ENCODE measurements at places on chromosomes 2 and 18.
A peak's percentile ranks its signal among the peaks of the same experiment; 100 is the strongest.

DNA sequence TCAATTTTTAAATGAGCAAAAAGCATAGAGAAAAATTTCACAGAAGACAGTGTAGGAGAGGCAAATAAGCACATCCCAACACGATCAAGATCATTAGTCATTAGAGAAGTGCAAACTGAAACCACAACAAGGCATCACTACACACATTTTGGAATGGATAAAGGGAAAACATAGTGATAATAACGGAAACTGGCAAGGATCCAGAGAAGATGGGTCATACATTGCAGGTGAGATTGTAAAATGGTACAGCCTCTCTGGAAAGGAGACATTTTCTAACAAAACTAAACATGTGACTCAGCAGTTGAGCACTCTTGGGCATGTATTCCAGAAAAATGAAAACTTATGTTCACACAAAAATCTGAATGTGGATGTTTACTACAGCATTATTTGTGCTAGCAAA, 98.3 kb upstream of the TMEM17 start:
- DNase-seq: no peak

- no peak for DNase-seq
Observed at GRCh38 chr2:33559328-33559727, 39.8 kb downstream of the FAM98A start.

GRCh38 chr2:24435391-24436316, 55.4 kb upstream of the NCOA1 start:
- DNase-seq: no peak

- peak; percentile 28 for DNase-seq
Observed at GRCh38 chr2:9473308-9473984, 905 bp upstream of the IAH1 start.

- no peak for DNase-seq
Observed at GRCh38 chr2:128868686-128869551, 550.3 kb upstream of the HS6ST1 start.

GRCh38 chr2:157874997-157875640, 1.0 kb downstream of the ACVR1 start:
- peak; percentile 14 for DNase-seq

- no peak for DNase-seq
Observed at GRCh38 chr18:36187826-36188721, 777 bp downstream of the MOCOS start.

- DNase-seq: no peak
Observed at GRCh38 chr2:237894396-237894979, 35.1 kb downstream of the RAMP1 start.

DNA sequence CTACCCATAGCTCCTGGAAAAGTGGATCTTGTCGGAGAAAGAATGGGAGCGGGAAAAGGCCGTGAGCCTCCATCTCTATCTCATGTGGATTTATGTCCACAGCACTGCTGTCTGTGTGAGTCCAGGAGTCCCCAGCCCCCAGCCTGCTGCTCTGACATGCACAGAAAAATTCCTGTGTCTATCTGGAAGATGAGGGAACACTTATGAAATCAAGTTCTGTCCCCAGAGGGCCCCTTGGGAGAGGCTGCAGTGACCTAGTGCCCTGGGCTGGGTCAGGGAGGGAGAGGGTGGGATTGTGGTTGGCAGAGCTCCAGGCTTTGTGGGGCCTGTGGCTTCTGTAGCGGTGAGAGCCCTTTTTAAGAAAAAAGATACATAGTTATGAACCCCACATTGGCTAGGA, 37.6 kb downstream of the HJURP start:
- no peak for DNase-seq

DNA sequence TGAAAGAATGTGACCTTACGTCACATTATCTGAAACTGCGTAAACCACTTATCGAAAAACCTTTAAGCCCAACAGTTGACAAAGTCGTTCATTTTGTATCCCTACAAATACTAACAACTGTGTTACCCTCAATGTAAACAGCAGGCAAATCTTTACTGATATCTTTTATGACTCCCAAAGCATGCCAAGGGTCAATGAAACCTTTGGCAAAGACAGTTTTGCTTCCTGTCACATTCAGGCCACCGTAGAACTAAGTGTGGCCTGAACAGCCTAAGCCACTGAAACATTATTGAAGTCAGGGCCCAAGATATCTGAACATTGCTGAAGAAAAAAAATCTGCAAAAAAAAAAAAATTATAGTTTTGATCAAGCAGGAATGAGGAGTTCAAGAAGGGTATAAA, 77.3 kb downstream of the FAM124B start:
- no peak for DNase-seq

GRCh38 chr2:234051374-234052070, 1.0 kb downstream of the SPP2 start:
- no peak for DNase-seq

- DNase-seq: no peak
Observed at GRCh38 chr2:236130349-236130998, 37.7 kb downstream of the GBX2 start.

- DNase-seq: no peak
Observed at GRCh38 chr18:32548688-32549087, 78.0 kb upstream of the GAREM1 start.

GRCh38 chr2:235113854-235114253, 162.0 kb downstream of the SH3BP4 start:
- no peak for DNase-seq

GRCh38 chr2:169525434-169525833, 15.9 kb downstream of the KLHL41 start:
- DNase-seq: no peak

DNA sequence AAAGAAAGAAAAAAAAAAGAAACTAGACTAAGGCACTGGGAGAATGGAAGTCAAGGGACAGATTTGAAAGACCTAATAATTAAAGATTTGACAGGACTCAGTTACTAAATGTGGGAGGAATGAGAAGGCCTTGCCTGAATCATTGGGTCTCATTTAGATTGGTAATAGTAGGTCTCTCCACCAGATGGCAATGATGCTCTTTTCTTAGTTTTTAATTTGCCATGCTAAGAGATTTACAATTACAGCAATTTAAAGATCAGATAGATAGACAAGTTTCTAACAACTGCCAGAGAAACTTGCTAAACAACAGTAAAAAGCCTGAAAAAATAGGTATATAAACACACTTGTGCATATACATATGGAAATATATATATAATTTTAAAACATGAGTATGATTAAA, 153.0 kb downstream of the TMEM247 start:
- no peak for DNase-seq

- DNase-seq: no peak
Observed at GRCh38 chr18:58580623-58581022, 48.3 kb downstream of the ALPK2 start.

- no peak for DNase-seq
Observed at GRCh38 chr18:11600321-11600720, 9.1 kb upstream of the SLC35G4 start.

GRCh38 chr2:115596659-115597375, 1154.4 kb downstream of the DPP10 start:
- no peak for DNase-seq

GRCh38 chr2:80351231-80351630, 46.7 kb upstream of the LRRTM1 start:
- no peak for DNase-seq

DNA sequence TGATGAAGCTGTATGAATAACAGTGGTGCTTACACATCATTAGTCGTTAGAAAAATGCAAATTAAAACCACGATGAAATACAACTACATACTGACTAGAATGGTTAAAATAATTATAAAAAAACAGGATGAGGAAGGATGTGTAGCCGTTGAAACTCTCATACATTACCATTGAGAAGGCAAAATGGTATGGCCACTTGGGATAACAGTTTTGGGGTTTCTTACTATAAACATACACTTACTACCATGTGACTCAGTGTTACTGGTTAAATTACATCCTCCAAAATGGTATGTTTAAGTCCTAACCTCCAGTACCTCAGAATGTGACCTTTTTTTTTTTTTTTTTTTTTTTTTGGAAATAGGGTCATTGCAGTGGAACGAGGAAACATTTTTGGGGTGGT, 58.4 kb downstream of the UBE2E3 start:
- DNase-seq: no peak

DNA sequence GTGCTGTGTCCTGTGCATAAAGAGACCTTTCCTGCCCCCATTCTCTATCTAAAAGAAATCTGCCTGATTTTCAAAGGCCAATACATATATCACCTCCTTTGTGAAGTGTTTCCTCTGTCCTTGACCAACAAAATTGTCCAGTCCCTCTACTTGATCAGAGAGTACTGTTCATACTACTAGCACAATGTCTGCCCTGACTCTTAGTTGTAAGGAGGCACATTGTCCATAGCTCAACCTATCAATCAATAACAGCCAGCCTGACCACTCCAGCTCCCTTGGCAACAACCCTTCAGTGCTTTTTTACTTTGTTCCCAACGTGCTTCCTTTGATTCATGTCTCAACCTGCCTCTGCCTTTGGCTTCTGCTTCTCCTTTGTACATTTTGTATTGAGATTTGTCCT, 398.9 kb downstream of the TRIB2 start:
- no peak for DNase-seq

- no peak for DNase-seq
Observed at GRCh38 chr2:25125976-25126375, 42.4 kb downstream of the POMC start.

DNA sequence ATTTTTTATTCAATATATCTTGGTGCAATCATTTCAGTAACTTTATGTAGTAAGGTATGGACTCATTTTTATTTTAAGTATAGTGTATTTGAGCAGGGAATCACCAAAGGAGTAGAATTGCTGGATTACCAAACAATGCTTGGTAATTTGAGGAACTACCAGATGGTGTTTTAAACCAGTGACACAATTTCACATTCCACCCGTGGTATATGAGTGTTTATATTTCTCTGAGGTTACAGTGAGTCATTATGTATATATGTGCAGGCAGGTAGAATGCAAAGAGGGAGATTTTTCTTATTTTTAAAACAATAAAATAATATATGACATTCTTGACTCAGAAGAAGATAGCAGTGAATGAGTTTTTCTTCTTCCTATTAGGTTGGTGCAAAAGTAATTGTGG, 596.9 kb downstream of the DCC start:
- DNase-seq: no peak

DNA sequence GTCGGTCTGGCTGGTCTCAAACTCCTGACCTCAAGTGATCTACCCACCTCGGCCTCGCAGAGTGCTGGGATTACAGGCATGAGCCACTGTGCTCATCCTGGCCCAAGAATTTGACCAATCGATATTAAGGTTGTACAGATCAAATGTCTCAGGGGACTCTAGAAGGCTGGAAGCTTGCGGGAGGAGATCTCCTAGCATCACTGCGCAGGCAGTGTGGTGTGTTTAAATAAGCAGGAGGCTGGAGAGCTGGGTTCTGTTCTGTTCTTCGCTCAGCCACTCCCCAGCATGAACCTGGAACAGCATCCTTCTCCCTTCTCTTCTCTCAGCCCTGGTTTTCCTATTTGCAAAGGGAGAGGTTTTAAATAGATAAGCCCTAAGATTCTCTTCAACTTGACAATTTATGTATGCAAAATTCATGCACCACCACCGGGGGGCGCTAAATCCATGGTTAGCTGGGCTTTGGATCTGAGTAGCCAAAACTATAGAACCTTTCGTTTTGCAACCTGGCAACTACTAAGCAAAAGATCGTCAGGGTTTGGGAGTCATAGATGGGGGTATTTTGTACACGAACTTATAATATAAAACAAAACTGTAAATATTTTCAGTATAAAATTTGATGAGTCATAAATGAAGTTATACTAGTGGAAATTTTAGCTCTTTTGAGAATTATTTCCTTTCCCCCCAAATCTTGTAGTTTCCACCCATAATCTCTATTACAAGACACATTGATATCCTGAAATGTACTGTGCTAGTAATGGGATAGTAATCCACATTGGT, 60.6 kb downstream of the SLC16A14 start:
- DNase-seq: peak; percentile 78
